Activated CD4-positive, alpha-beta T cell treated with anti-CD3 and anti-CD28 coated beads, Interleukin-2, Interleukin-4, amounts not matched to agents 100 ng/mL and 50 ng/mL, durations not matched to agents 16 hours and 8 hours (primary cell): ENCODE measurements at places on chromosomes 3 and 15.

- no peak for DNase-seq
Measured at GRCh38 chr3:46887980-46888494, 10.5 kb downstream of the PTH1R start.

- no peak for DNase-seq
Measured at GRCh38 chr3:75180235-75180944, 483.7 kb upstream of the FRG2C start.

GRCh38 chr3:132256989-132257388 lies 60.2 kb upstream of the ACP3 start:
- DNase-seq: no peak

DNA sequence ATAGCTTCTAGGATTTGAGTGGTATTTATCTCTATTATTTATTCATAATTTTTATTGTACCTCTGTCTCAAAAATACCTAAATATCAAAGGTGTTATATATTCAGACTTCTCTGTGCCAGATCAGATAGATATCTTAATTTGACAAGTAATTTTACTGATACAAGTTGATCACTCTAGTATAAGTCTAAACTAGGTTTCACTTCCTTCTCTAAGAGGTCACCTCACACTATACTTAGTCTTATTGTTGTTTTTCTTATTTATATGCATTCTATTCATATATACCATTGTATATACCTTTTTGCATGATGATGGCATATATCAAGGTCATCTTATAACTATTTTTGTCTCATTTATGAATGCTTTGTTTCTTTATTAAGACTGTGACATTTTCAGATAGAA lies 26.4 kb upstream of the HGD start:
- DNase-seq: no peak

DNA sequence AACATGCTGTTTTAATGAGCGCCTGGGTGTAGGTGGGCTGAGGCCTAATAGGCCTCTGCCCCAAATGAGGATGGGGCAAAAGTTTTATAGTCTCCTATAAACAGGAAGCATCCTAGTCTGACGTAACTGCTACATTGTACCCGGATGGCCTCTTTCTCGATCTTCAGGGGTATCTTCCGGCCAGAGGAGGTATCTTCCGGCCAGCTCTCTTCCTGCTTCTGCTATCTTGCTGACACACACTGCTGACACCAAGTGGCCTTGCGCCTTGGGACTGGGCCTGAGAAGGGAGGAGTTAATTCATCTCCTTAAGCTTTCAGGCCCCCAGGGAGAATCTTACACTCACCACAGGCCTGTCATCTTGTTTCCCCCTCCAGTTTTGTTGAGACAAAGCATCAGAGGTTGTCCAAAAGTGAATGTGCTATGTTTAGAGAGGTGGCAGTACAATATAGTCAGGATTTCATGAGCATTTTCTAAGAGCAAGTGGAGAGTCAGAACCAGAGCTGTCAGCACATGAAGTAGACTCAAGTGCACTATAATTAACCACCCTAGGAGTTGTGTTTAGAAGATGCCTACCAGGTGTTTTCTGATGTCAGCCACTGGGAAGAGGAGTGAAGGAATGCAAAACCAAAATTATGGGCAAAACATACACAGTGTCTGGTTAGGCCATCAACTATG lies 15.6 kb upstream of the IGSF10 start:
- no peak for DNase-seq

GRCh38 chr3:122977746-122978466 lies 49.7 kb downstream of the SEMA5B start:
- no peak for DNase-seq
